ENCODE measurements at places on chromosomes 7 and 10. TPM values are rescaled to one million over a fixed set of nuclear protein-coding genes. Genes with fewer than 3 reads are reported as not detected.

The MMRN2 gene
- 2.8 TPM for total RNA-seq

DNA sequence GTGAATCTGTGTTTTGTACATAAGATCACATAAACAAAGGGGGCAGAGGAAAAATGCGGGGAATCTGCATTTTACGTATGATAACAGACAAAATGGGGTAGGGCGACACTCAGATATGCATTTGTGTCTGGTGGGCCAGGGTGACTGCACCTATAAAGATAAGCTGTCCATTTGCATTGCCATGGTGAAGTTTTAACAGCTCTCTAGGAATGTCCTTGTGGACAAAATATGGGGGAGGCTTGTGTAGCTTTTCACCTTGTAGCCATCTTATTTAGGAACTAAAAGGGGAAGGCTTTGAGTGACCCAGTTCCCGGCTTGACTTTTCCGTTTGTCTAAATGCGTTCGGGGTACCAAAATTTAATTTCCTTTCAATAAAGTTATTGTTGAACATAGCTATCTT lies 92.4 kb upstream of the AGBL3 start:
- H3K27me3 ChIP-seq = no peaks in the 10 kb centered on the region
- no peaks in the 10 kb centered on the region for H3K36me3 ChIP-seq
- peak overlapping the region; percentile 15 for H3K27ac ChIP-seq

GRCh38 chr7:1238450-1238882 lies 5.8 kb downstream of the UNCX start:
- no peaks in the 10 kb centered on the region for H3K36me3 ChIP-seq
- peaks cover 8% of the 10 kb centered on the region for H3K27me3 ChIP-seq
- H3K4me1 ChIP-seq = peaks cover 4% of the 10 kb centered on the region
- no peak for DNase-seq

GRCh38 chr7:65221683-65222082 lies 152.0 kb upstream of the ZNF92 start:
- no peaks in the 10 kb centered on the region for H3K36me3 ChIP-seq
- H3K27me3 ChIP-seq = no peaks in the 10 kb centered on the region
- no peaks in the 10 kb centered on the region for H3K4me1 ChIP-seq
- no peak for DNase-seq
- no peak overlapping the region for H3K4me3 ChIP-seq
- H3K27ac ChIP-seq = no peak overlapping the region

GRCh38 chr7:1372671-1373379 lies 86.4 kb downstream of the MICALL2 start:
- no peak overlapping the region for H3K4me3 ChIP-seq
- no peak overlapping the region for H3K27ac ChIP-seq
- H3K4me1 ChIP-seq = peaks cover 9% of the 10 kb centered on the region
- no peaks in the 10 kb centered on the region for H3K36me3 ChIP-seq
- no peak for DNase-seq
- no peaks in the 10 kb centered on the region for H3K27me3 ChIP-seq

GRCh38 chr10:126153711-126154628 lies 234.3 kb downstream of the ADAM12 start:
- H3K27me3 ChIP-seq = no peaks in the 10 kb centered on the region
- no peaks in the 10 kb centered on the region for H3K36me3 ChIP-seq
- DNase-seq = no peak
- H3K4me3 ChIP-seq = no peak overlapping the region

The POP7 gene
- total RNA-seq = 30.3 TPM

GRCh38 chr7:148041156-148041555 lies 549.4 kb upstream of the C7orf33 start:
- H3K4me1 ChIP-seq = no peaks in the 10 kb centered on the region
- no peak overlapping the region for H3K4me3 ChIP-seq
- H3K36me3 ChIP-seq = no peaks in the 10 kb centered on the region

GRCh38 chr10:103653581-103654037 lies 160.1 kb downstream of the NEURL1 start:
- H3K27ac ChIP-seq = peak overlapping the region; percentile 31
- no peaks in the 10 kb centered on the region for H3K27me3 ChIP-seq
- no peak overlapping the region for H3K4me3 ChIP-seq
- DNase-seq = peak; percentile 75

GRCh38 chr7:91940171-91940570 lies 491 bp upstream of the AKAP9 start:
- H3K27ac ChIP-seq = peak overlapping the region; percentile 93
- DNase-seq = peak; percentile 30
- H3K4me3 ChIP-seq = peak overlapping the region; percentile 72
- H3K27me3 ChIP-seq = no peaks in the 10 kb centered on the region

- no peaks in the 10 kb centered on the region for H3K27me3 ChIP-seq
- DNase-seq = no peak
- H3K36me3 ChIP-seq = no peaks in the 10 kb centered on the region
- no peaks in the 10 kb centered on the region for H3K4me1 ChIP-seq
Measured at GRCh38 chr7:95772771-95773581, 622 bp downstream of the DYNC1I1 start.

DNA sequence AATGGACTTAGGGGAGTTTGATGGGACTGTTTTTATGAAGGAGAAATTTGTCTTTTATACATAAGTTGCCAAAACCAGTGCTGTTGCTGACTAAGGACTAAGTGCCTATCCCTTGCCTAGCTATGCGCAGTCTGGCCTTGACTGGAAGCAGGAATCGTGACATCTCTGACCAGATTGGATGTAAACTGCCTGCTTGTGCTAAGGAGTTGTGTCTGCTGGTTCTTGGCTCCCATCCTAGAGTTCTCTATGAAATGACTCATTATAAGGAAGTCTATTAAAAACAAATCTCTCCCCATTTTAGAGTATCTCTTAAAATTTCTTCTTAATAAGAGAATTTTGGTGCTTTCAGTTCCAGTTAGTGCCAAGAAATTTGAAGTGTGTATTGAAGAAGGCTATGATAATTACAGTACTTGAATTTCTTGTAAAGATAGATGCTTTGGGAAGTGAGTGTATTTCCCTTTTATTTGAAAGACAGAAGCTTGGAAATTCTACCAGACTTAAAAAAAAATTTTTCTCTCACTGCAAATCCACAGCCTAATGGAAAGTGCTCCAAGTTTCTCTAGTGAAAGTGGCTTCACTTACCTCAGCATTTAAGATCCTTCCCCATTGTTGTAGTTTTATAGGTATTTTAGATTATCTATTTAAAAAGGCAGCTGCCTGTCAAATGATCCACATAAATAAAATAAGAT lies 77.6 kb downstream of the BICC1 start:
- H3K4me1 ChIP-seq = no peaks in the 10 kb centered on the region
- H3K27me3 ChIP-seq = no peaks in the 10 kb centered on the region
- H3K27ac ChIP-seq = no peak overlapping the region
- no peaks in the 10 kb centered on the region for H3K36me3 ChIP-seq
- H3K4me3 ChIP-seq = no peak overlapping the region

DNA sequence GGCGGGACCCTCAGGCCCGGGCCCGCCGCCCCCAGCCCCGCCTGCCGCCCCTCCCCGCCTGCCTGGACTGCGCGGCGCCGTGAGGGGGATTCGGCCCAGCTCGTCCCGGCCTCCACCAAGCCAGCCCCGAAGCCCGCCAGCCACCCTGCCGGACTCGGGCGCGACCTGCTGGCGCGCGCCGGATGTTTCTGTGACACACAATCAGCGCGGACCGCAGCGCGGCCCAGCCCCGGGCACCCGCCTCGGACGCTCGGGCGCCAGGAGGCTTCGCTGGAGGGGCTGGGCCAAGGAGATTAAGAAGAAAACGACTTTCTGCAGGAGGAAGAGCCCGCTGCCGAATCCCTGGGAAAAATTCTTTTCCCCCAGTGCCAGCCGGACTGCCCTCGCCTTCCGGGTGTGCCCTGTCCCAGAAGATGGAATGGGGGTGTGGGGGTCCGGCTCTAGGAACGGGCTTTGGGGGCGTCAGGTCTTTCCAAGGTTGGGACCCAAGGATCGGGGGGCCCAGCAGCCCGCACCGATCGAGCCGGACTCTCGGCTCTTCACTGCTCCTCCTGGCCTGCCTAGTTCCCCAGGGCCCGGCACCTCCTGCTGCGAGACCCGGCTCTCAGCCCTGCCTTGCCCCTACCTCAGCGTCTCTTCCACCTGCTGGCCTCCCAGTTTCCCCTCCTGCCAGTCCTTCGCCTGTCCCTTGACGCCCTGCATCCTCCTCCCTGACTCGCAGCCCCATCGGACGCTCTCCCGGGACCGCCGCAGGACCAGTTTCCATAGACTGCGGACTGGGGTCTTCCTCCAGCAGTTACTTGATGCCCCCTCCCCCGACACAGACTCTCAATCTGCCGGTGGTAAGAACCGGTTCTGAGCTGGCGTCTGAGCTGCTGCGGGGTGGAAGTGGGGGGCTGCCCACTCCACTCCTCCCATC lies 82.7 kb downstream of the PAX2 start:
- peaks cover 12% of the 10 kb centered on the region for H3K4me1 ChIP-seq
- peak; percentile 58 for DNase-seq
- H3K27me3 ChIP-seq = no peaks in the 10 kb centered on the region
- H3K4me3 ChIP-seq = peak overlapping the region; percentile 54

GRCh38 chr10:120944586-120945125 lies 93.5 kb downstream of the WDR11 start:
- H3K4me3 ChIP-seq = no peak overlapping the region
- no peaks in the 10 kb centered on the region for H3K4me1 ChIP-seq
- no peak for DNase-seq
- H3K36me3 ChIP-seq = no peaks in the 10 kb centered on the region

The ATP6V0A4 gene
- total RNA-seq = not detected

DNA sequence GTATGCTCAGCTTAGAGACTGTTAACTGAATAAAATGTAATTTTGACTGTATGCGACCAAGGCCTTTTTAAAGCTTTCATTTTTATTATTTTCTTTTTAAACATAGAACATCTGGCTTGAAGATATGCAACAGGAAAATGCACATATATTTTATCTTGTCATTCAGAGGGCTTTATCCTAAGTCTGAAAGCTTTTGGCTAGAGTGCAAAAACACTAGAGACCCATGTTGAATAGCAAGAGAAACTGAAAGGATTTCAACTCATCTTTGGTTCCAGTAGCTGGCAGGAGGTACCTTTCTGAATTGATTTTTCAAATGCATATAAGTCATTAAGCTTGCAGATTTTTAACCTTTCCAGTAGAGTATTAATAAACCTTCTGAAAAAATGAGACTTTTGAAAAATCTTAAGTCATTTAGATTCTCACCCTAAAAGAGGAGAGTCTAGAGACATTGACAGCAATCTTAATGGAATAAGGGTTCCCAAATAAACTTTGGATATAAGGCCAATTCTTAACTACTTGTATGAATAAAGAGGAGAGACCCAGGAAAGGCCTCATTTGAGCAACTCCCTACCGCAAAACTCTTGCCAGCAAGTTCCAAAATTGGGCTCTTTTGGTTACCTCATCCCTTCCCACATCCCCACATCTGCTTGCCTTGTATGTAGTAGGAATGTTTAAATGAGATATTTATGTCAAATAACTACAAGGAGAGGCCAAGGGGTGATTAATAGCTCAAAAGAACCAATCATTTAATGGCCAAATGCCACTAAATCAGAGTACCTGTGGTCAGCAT lies 454.4 kb downstream of the HTR7 start:
- no peak overlapping the region for H3K4me3 ChIP-seq
- DNase-seq = no peak
- H3K27me3 ChIP-seq = no peaks in the 10 kb centered on the region
- H3K4me1 ChIP-seq = no peaks in the 10 kb centered on the region
- H3K27ac ChIP-seq = no peak overlapping the region

GRCh38 chr7:113582471-113582870 lies 336.3 kb downstream of the PPP1R3A start:
- H3K27me3 ChIP-seq = no peaks in the 10 kb centered on the region
- DNase-seq = no peak
- H3K4me3 ChIP-seq = no peak overlapping the region

The CCDC146 gene
- 25.5 TPM for total RNA-seq

GRCh38 chr10:11107948-11108347 lies 90.3 kb downstream of the CELF2 start:
- no peaks in the 10 kb centered on the region for H3K4me1 ChIP-seq
- no peak for DNase-seq
- no peak overlapping the region for H3K27ac ChIP-seq
- H3K36me3 ChIP-seq = no peaks in the 10 kb centered on the region

The FAM241B gene
- total RNA-seq = not detected

GRCh38 chr10:129419397-129419796 lies 47.6 kb upstream of the MGMT start:
- H3K27ac ChIP-seq = no peak overlapping the region
- no peaks in the 10 kb centered on the region for H3K27me3 ChIP-seq
- H3K4me3 ChIP-seq = no peak overlapping the region
- H3K4me1 ChIP-seq = no peaks in the 10 kb centered on the region
- no peak for DNase-seq

- no peak overlapping the region for H3K27ac ChIP-seq
- no peaks in the 10 kb centered on the region for H3K27me3 ChIP-seq
- no peaks in the 10 kb centered on the region for H3K36me3 ChIP-seq
- H3K4me1 ChIP-seq = no peaks in the 10 kb centered on the region
Measured at GRCh38 chr7:33646891-33647391, 258.4 kb upstream of the BMPER start.

GRCh38 chr10:29214551-29214950 lies 74.3 kb upstream of the LYZL1 start:
- no peaks in the 10 kb centered on the region for H3K27me3 ChIP-seq
- no peaks in the 10 kb centered on the region for H3K36me3 ChIP-seq
- no peak overlapping the region for H3K4me3 ChIP-seq
- DNase-seq = no peak
- no peaks in the 10 kb centered on the region for H3K4me1 ChIP-seq

All from Peyer's patch (tissue), 4 donors.